ENCODE measurements at places on chromosomes 11 and 22.

- DNase-seq: no peak
These were observed 8.2 kb downstream of the SESN3 start for GRCh38 chr11:95222817-95223216.

GRCh38 chr11:19275496-19275895 lies 34.8 kb upstream of the E2F8 start:
- DNase-seq: no peak

- DNase-seq: peak; percentile 34
These were observed 37.1 kb downstream of the MCM5 start for GRCh38 chr22:35437049-35437448.

GRCh38 chr22:49659281-49659923 lies 168.3 kb downstream of the BRD1 start:
- no peak for DNase-seq

DNA sequence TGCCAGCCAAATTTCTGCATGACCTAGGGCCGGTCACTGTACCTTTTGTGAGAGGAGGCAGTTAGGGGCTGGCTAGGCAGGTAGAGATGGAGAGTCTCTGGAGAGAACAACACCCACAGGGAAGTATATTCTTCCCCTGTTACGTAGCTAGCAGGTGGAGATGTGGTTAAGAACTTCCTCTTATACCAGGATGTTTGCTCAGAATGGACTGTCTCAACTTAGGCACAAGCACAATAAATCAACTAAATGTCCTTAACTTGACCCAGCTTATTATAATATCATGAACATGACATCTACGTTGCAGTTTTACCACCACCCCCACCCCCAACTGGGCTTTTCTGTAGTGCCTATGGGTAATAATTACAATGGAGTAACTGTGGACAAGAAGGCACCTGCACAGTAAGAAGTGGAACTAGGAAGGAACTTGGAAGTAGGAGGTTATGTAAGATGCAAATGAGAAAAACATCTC lies 60.7 kb upstream of the MPEG1 start:
- no peak for DNase-seq

GRCh38 chr11:127345819-127346459 lies 345.4 kb upstream of the KIRREL3 start:
- DNase-seq: no peak

DNA sequence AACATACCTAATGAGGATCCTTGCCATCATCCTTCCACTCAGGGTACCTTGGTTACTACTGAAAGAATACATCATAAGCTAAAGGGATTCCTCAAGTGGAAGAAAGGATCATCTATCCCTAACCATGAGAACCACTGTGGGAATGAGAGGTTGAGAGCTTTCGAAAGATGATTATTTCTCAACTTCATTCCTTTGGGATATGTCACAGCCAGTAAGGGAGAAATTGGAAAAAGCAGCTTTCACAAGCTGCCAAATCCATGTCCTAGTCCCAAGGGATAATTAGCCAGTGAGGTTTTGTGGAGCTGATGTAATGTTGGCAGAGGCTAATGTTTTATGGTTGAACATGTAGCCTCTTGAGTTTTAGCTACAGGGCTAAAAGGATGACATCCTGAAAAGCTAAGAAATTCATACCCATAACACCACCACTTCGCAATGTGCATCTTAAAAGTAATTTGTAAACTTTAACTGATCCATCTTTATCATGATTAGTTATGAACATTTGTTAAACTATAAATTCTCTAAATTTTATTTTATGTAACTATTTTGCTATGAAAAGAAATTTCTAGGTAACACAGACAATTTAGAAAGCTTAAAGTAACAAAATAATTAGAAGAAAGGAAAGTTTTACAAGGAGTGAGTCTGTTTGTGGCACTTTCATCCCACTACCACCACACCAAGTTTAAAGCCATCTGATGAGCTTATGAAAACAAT lies 123.9 kb downstream of the MRTFA start:
- no peak for DNase-seq

- no peak for DNase-seq
These were observed 28.4 kb upstream of the RFPL3 start for GRCh38 chr22:32329202-32329645.

DNA sequence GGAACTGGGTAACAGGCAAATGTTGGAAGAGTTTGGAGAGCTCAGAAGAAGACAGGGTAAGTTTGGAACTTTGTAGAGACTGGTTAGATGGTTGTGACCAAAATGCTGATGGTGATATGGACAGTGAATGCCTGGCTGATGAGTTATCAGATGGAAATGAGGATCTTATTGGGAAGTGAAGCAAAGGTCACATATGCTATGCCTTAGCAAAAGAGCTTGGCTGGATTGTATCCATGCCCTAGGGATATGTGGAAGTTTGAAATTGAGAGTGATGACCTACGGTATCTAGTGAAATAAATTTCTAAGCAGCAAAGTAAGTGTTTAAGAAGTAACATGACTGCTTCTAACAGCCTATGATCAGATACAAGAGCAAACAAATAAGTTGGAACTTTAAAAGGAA lies 17.8 kb downstream of the BBOX1 start:
- DNase-seq: no peak

- DNase-seq: no peak
These were observed 14.1 kb downstream of the ANKK1 start for GRCh38 chr11:113401718-113402117.

- no peak for DNase-seq
These were observed 1.1 kb upstream of the CEND1 start for GRCh38 chr11:790721-791564.

GRCh38 chr11:134915212-134915611 lies 503.2 kb upstream of the B3GAT1 start:
- DNase-seq: no peak

DNA sequence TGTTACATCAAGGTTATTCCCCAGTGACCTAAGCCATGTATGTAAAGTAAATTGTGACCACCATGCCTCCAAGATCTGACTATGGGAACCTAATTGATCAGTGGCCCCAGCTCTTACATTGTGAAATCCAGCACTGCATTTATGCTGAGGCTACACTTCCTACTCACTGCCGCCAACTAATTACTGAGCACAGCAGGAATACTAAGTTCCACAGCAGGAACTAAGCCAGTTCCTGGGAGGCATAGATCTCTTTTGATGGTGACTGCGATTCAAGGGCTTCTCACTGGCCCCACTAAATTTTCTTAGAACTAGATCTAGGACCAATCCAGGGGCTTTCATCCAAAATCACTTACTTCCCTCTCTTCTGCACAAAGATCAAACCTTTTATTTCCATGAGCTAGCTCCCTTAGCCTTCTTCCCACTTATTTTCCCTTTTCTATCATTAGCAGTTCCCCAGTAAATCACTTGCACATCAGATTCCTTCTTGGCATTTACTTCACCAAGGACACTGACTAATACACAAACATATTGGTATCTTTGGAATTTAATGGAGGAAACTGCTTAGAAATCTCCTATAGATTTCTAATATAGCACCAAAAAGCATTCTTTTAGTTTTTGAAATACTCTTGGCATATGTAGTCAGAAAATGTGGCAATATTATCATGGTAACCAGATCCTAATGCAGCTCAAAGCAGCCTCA lies 46.0 kb downstream of the CNTN5 start:
- no peak for DNase-seq

- DNase-seq: no peak
These were observed 2.5 kb upstream of the TPP1 start for GRCh38 chr11:6621711-6622211.

- no peak for DNase-seq
These were observed 8.3 kb downstream of the TST start for GRCh38 chr22:37010976-37011375.

DNA sequence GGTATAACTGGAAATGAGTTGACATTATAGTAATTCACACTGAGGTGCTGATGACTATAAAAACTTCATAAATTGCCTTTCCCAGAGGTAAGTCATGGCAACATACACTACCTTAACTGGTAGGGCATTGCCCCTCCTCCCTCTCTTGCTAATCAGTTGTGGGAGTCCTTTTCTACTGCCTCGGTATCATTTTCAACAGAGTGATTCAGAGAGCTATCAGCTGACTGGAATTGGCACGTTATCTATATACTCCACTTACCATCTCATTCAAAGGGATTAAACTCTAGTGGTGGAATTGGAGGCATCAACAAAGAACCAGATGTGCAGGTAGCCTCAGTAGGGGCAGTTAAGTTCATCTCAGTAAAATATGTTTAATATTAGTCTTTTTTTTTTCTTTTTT lies 8.0 kb upstream of the NUP160 start:
- DNase-seq: no peak

DNA sequence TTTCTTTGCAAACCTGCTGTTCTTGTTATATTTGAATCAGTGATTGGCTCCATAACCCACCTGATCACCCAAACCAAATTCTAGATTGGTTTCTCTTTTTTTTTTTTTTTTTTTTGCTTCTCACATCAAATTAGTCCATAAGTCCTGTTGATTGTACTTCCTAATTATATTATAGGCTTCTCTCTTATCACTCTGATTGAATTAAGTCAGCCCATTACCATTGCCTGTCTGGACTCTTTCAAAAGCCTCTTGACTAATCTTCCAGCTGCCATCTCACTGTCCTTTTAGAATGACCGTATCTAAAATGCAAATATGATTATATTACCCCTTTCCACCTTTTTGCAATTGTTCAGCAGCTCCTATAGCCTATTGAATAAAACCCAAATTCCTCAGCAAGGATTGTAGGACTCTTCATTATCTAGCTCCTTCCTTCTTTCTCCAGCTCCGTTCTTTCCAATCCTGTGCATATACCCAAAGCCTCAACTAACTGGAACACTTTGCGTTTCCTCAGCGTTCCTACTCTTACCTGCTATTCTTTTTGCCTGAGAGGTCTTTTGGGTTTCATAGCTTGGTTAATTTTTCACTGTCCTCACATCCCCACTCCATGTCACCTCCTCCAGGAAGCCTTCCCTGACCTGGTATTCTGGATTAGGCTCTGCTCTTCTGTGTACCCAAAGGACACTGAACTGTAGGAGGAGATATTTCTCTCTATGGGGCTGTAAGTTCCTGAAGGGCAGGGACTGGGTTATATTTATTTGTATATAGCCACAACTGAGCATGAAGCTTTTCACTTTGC lies 423.3 kb downstream of the TMEM135 start:
- DNase-seq: no peak

- DNase-seq: peak; percentile 34
These were observed 30.0 kb upstream of the WNT11 start for GRCh38 chr11:76236092-76236999.

- DNase-seq: no peak
These were observed 217.8 kb upstream of the ZBED5 start for GRCh38 chr11:11075515-11076171.

GRCh38 chr11:118657238-118657637 lies 22.2 kb downstream of the TREH start:
- DNase-seq: no peak

DNA sequence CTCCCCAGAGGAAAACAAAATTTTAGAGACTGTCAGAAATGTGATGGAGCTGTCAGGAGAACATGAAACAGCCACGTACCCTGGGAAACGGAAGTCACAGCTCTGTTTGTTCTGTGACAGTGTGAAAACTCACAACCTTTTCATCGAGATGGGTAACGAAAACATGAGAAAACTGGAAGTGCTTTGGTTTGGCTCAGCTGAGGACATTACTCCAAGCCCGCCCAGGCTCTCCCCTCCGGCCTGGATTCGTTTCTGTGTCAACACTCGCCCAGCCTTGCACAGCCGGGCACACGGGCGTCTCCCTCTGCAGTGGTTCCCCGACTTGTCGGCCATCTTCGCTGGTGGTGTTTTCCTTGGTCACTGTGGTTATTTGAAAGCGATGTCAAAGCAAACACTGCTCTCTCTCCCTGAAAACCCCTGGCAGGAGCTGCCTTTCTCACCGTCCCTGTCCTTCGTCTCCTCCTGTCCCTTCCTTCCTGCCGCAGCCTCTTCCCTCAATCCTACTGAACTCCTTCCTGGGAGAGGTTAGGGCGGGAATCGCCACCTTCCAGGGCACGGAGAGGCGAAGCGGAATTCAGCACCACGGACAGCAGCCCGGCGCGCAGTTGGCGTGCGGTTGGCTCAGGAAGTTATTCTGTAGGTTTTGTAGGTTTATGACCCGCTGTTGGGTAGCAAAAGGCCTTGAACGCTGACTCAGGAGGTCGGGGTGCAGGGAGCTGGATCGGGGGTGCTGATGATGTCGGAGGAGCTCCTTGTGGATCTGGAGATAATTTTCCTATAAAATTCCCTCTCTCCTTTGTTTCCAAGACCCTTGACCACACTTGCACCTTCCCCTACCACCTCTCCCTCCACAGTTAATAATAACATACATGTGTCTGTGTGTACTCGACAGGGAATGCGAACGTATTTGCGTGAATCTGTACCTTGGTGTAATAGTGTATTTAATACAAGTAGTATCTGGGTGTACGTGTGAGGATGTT lies 13.1 kb upstream of the RPS19BP1 start:
- DNase-seq: no peak

GRCh38 chr11:68692871-68693483 lies 8.6 kb downstream of the GAL start:
- DNase-seq: no peak

DNA sequence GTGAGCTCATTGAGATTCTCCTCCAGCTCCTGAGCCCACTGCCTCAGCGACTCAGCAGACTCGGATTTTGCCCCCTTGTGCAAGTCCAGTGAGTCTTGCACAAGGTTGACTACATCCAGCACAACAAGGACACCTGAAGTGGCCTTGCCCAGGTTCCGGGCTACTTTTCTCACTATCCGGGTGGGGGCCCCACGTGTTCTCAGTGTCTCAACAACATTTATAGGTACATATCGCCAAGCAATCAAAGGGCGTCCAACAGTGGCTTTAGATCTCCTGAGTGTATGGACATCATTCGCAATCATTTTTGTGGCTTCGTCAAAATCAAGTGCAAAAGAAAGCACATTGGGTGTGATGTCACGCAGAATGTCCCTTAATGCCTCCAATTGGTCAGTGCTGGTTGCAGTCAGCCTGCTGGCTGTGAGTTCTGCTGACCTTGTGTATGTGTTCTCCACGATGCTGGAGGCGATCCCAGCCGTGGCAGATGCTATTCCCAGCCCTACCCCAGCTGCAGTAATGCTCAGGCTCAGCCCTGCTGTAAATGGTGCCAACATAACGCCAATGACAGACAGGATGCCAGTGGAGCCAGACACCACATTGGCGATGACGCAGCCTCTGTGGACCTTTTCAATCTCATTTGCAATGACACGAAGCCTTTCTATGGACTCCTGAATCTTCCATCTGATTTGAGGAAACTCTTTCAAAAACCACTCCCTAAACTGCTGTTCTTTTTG lies 10.3 kb downstream of the APOL4 start:
- DNase-seq: no peak

DNA sequence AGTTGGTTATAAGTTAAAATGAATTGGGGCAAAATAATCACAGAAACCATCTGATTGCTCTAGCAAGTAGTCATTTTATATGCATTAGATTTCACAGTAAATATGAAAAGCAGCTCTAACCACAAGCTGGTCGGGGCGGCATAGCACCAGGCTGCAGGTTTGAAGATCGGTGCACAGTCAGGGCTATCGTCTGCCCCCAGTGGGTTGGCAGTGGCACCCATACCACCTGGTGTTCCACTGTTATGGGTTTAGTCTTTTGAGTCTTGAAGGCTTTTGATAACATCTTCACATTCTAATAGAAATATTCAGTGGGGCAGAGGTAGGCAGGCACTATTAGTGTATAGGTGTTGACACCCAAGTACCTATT lies 62.1 kb downstream of the GRK3 start:
- no peak for DNase-seq

Measured in activated CD4-positive, alpha-beta T cell treated with anti-CD3 and anti-CD28 coated beads, Interleukin-2, Interleukin-4, amounts not matched to agents 100 ng/mL and 50 ng/mL, durations not matched to agents 16 hours and 8 hours (primary cell).